A549 treated with Mapracorat at 1 μM for 4 hours (cell line): ENCODE measurements at places on chromosomes 4 and X. TPM values are rescaled to one million over a fixed set of nuclear protein-coding genes. Genes with fewer than 3 reads are reported as not detected.

The NRK gene
- not detected in 5 replicates for total RNA-seq

The TRIM61 gene
- not detected in 5 replicates for total RNA-seq

The AKAP14 gene
- total RNA-seq, result not detected in 5 replicates

The TREX2 gene
- 0.96 to 1.7 TPM (median 1.3 TPM) in 5 replicates for total RNA-seq

The KLHL13 gene
- 0.17 to 0.34 TPM (median 0.22 TPM) in 5 replicates for total RNA-seq

The C4orf17 gene
- not detected in 5 replicates for total RNA-seq

The GYG2 gene
- total RNA-seq, result 3.6 to 5.0 TPM (median 4.3 TPM) in 5 replicates

The PAGE4 gene
- not detected in 5 replicates for total RNA-seq

The GLRA2 gene
- total RNA-seq, result not detected in 5 replicates
